ENCODE measurements at places on chromosomes 1 and 21.

DNA sequence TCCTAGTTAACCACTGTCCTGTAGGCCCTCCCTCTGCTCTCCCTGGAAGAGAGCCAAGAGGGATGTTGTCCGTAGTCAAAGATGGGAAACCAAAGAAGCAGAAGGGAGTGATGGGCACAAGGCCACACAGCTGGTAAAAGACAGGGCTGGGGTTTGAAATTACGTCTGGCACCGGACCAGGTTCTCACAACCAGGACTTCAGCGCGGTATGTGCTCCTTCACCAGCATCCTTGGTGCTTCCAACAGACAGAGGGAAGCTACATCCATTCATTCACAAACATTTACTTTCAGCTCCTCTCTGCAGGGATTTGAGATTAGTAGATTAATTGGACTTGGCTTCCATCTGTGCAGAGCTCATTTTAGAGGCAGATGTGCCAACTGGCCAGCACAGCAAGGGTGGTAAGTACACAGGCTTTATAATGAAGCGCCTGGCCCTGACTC, 191.2 kb downstream of the TRABD2B start:
- DNase-seq = no peak

GRCh38 chr1:230827081-230827681, 41.1 kb downstream of the C1orf198 start:
- DNase-seq = no peak

DNA sequence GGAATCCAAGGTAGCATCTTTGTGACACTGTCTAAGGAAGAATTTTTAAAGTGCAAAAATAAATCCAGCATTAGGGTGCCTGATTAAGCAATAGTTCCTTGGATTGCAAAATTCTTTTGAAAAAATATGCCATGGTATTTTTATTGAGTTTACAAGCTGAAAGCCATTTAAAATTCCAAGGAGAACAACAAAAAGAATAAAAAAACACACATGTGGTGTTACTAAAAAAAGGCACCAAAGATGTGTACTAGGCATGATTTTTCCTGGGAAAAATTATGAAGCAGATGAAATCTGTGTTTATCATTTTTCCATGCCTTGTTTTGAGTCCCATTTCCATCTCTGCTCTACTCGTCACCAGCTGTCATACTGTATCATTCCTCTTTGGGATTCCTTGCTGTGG, 157.0 kb upstream of the ZNHIT6 start:
- no peak for DNase-seq

DNA sequence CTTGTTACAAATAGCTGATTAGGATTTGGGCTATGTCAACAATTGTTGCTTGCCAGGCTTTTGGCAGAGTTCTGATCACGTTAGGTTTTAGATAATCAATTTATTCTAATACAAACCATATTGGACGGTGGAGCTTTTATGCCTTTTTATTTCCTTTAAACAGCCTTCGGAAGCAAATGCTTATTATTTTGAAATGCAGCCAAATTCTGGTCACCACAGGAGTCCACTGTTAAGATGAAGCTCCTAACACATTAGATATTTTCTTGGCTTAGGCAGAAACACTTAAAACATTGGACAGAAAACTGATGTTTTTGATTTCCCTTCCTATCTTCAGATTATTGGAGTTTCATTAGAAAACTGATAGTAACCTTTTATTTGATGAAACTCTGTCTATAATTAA, 82.9 kb downstream of the CENPF start:
- no peak for DNase-seq

DNA sequence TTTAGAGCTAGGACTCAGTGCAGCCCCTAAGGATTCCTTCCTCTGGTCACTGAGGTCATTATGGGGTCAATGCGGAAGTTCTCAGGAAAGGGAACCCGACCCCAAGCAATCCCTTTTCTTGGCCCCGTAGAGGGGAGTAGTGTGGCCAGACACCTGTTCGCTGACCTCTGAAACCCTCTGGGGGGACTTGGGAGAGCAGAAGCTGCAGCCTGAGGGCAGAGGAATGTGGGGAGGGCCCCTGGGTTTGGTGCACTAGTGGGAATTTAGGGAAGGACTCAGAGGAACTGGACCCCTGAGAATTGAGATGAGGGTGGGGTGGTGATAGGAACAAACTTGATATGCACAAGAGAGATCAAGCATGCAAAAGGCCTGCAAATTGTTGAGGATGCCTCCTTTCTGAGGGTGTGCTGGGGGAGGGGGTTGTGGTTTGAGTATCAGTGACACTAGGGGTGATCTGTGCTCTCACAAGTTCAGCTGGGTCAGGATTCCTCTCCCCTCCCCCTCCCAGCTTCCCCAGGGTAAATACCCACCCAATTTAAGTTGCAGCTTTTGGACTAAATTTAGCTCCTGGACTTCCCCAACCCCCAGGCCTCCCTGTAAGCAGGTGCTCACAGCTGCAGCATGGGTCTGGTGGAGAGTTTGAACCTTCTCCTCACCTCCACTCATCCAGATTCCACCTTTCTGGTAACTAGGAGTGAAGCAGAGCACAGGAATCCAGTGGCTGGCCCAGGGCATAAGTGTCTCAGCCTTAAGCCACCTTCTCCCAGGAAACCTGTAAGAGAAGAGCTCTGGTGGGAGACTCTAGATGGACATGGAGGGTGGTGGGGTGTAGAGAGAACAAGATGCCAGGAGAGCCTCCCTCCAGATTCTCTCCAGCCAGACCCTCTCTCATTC, 13.5 kb downstream of the ADAMTSL4 start:
- peak; percentile 100 for DNase-seq

DNA sequence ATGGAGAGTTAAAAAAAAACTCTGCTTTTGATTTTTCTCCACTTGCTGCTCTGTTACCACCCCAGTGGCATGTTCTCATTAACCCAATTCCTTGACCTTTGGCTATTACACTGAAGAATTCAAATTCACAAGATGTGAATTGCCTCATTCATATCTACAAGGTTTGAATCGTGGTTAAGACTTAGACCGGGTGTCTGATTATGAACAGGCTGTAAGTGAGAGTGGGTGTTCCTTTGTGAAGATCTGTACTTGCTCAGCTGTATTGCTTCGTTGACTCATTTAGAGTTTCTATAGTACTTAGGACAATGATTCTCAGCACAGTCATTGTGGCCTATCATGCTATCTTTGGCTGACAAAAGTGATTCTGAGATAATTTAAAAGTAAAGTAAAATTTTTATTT, 36.4 kb downstream of the DNM3 start:
- DNase-seq = no peak

DNA sequence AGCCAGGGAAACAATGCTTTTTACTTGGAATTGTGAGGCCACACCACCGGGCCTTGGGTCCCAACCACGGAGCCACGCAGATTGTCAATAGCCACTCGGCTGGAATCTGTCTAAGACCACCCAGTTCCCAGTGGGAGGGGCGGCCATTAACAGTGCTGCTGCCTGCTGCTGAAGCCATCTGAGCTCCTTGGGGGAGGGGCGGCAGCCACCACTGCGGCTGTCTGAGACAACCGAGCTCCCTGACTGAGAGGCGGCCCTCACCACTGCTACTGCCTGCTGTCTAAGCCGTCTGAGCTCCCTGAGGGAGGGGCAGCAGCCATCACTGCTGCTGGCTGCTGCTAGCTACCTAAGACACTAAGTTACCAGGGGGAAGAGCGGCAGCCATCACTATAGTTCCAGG, 64.3 kb downstream of the DMRTA2 start:
- DNase-seq = no peak

- DNase-seq = no peak
These were observed 591.2 kb upstream of the PTBP2 start for GRCh38 chr1:96130432-96130831.

DNA sequence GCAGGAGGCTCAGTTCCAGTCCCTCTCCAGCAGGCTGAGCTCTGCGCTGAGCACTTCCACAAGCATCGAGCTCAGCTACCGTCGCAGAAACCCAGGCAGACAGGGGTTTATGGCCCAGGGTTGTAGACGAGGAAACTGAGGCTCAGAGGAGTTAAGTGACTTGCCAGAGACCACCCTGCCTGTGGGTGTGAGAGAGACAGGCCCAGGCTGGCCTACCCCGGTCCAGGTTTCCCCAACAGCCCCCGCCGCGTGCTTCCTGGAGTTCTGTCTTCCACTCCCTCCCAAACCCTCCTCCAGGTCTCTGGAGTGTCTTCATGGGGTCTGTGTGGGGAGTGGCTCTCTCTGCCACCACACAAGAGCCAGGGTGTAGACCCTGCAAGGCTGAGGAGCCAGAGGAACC, 615.9 kb downstream of the PTPRU start:
- no peak for DNase-seq

GRCh38 chr21:41318218-41318617, 1.6 kb downstream of the FAM3B start:
- no peak for DNase-seq

GRCh38 chr1:147105909-147106308, 66.4 kb downstream of the PRKAB2 start:
- no peak for DNase-seq

DNA sequence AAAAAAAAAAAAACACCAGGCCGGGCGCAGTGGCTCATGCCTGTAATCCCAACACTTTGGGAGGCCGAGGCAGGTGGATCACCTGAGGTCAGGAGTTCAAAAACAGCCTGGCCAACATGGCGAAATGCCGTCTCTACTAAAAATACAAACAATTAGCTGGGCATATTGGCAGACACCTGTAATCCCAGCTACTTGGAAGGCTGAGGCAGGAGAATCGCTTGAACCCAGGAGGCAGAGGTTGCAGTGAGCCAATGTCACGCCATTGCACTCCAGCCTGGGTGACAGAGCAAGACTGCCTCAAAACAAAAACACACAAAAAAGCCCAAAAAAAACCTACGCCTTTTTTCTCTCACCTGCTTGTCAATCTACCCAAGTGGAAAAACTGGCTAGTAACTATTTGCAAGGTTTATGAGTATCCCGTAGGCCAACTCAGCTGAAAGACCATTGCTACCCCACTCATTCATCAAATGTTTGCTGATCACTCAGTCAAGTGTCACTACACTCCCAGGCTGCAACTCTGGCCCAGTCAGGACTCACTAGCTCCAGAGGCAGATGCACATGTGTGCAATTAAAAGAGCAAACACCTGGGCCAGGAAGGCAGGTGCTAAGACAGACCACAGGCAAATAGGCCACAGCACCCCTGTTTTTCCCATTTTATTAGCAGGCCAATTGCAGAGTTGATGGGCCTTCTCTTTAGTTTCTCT, 2.0 kb downstream of the CSRP1 start:
- no peak for DNase-seq

GRCh38 chr1:219900201-219900600, 28.2 kb downstream of the SLC30A10 start:
- no peak for DNase-seq

DNA sequence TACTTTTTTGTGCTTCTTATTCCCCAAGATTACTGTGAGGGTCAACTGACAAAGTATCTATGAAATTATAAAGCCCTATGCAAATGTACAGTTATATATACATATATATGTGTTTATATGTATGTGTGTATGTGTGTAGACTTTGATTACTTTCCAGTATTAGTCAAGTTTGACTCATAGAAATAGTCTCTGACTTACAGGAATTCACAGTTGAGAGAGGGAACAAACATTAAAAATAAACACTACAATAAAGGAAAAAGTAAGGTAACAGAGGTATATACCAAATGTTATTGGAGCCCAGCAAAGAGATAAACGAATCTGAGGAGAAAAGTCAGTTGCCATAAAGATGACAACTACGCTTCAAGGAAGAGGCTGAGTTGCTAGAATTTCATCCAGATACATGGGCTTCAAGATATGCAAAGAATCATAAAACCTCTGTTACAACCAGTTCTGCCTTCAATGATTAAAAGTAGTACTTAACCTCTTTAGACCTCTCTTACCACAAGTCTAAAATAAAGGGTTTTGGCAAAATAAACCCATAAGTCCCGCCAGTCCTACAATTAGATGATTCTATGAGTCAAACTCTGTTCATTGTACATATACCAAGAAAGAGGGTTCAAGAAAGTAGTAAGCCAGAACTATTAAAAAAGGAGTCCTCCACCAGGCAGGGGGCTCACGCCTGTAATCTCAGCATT, 7.2 kb downstream of the IFT25 start:
- DNase-seq = no peak

DNA sequence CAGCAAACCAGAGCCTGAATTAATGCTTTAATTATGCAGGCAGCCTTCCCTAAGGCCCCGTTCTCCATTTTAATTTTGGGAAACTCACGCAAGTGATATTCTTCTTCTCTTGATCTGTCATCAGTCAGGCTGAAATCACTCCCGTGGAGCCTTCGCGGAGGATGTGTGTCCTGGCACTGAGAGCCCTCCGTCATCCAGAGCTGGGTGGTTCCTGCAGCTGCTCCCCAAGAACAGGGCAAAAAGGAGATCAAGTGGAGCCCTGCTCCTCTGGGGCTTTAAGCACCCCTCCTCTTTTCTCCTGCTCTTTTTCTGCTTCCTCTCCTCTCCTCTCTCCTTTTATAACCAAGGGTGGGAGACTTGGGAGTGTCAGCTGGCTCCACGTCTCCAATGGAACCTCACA, 133.2 kb upstream of the CACNA1E start:
- no peak for DNase-seq
